Frontal cortex (tissue), 4 donors: ENCODE measurements at places on chromosomes 2 and 18.
A peak's percentile ranks its signal among the peaks of the same experiment; 100 is the strongest.

GRCh38 chr2:84676295-84676694 lies 160.0 kb downstream of the DNAH6 start:
- DNase-seq: no peak

- DNase-seq: no peak
These were observed 109.6 kb downstream of the APOB start for GRCh38 chr2:20934236-20934635.

DNA sequence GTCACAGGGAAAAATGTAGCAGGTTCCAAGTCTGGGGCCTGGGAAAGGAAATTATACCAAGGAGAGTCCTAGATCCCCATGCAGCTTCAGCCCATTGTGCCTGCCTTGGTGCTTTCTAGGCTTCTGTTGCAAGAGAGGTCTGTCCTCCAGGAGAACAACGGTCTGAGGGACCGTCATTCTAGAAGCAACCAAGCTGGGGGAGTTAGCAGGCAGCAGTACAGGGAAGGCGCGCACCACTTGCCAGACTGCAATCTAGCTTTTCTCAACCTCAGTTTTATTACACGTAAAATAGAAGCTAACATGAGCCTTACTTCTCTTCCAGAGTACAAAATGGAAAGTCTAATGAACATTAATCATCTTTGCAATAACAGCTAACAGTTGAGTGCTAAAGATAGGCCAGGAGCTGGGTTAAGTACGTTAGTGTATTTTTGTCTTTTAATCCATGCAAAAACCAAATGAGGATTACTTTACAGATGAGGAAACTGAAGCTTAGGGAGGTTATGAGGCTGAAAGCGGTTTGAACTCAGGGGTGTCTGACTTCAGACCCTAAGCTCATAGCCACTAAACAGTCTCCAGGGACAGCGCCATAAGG lies 1.9 kb downstream of the TCF23 start:
- DNase-seq: no peak

- no peak for DNase-seq
These were observed 1785.0 kb upstream of the LRRTM1 start for GRCh38 chr2:82089518-82089917.

DNA sequence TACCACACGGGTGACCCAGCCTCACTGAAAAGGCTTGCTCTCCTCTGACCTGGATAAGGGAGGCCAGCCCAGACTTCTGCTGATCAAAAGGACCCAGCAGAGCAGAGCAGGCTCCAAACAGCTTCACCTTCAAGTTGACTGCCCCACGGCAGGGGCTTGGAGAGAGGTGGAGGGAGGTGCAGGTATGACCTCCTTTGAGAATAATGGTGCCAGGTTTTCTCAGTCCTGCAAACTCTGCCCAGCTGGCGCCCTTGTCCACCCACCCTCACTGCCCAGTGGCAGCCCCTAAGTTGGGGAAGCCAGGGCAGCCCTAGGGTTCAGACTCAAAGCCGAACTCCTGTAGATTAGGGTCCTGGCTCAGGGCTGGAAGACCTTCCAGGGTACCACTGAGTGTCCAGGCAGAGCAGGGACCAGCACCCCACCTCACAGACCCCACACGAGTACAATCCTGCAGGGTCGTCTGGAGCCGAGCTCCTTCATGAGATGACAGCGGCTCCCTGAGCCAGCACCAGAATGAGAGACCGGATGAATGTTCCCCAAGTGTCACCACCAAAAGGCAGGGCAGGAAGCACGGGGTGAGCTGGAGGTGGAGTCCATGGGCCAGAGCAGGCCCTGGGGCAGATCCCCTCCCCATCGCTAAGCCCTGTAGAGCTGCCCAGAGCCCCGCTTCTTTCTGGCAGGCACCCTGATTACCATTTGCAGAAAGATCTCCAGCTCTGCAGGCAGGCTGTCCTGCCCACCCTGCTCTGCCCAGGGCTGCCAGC lies 3.6 kb upstream of the GPC1 start:
- DNase-seq: no peak

- DNase-seq: peak; percentile 84
These were observed 12.4 kb downstream of the SH2D6 start for GRCh38 chr2:85430752-85431569.

DNA sequence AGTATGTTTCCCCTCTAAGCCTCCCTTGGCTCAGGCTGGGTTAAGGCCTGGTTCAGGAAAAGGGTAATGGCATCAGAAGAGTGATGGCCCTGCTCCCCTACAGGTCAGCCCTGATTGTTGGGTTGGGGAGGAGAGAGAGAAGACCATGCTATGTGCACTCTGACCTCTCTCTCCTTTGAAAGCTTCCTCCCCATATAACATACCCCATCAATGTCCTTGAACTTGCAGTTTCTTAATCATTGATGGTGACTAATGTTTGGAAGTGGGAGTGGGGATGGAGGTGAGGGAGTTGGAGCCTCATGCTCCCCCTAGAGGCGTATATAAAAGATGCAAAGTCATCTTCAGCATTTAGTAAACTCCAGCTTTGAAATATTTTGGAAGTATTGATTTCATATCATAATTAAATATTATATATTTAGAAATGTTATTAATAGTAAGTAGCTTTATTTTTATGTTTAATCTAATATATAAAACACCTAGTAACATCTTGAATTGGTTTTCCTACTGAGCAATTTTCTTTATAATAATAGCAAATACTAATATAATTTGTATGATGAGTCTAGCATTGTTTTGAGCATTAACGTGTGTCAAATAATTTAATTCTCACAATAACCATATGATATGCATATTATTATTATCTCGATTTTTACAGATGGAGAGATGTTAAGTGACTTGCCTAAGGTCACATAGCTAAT lies 8.8 kb downstream of the PLCL1 start:
- no peak for DNase-seq

DNA sequence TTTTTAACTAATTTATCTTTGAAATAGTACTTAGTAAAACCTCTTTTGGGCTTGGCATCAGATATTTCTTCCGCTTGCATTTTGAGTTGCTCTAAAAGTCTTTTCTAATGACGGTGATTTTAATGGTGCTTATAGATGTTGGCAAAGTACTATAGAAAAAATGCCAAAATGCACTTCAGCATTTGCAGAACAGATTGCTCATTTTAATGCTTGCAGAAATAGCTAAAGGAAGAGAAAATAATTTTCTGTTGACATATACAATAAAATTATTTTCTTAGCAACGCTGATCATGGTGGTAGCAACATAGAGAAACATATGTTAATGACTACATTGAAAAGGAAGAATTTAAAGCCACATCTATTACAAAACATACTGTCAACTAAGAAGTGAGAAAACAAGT lies 170.7 kb downstream of the STK39 start:
- DNase-seq: no peak

- DNase-seq: peak; percentile 6
These were observed 64.5 kb downstream of the TMEM131 start for GRCh38 chr2:97931118-97931857.

- DNase-seq: no peak
These were observed 20.1 kb upstream of the SCYGR2 start for GRCh38 chr2:227578642-227579041.

DNA sequence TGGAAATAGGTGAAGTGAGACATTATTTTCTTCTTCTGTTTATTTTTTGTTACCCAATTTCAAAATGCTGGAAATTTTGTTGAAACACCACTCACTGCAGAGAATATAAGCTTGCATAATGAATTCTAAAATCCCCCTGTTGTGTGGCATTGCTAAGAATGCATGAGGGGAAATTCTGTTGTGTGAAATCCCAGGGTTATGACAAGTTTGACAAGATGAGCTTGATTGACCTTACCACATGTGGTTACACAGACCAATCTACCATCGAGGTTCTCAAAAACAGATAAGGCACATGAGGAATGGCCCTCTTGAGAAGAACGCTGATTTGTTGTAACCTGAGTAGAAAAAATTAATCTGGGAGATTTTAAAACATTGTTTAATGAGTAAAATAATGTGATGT lies 261.6 kb upstream of the MMADHC start:
- DNase-seq: no peak

GRCh38 chr2:86309966-86310365 lies 27.5 kb downstream of the REEP1 start:
- DNase-seq: no peak

GRCh38 chr2:128281852-128282245 lies 36.8 kb downstream of the HS6ST1 start:
- no peak for DNase-seq

GRCh38 chr18:73827801-73828200 lies 319.8 kb downstream of the FBXO15 start:
- no peak for DNase-seq

- no peak for DNase-seq
These were observed 98.2 kb downstream of the MRO start for GRCh38 chr18:50721451-50722120.

DNA sequence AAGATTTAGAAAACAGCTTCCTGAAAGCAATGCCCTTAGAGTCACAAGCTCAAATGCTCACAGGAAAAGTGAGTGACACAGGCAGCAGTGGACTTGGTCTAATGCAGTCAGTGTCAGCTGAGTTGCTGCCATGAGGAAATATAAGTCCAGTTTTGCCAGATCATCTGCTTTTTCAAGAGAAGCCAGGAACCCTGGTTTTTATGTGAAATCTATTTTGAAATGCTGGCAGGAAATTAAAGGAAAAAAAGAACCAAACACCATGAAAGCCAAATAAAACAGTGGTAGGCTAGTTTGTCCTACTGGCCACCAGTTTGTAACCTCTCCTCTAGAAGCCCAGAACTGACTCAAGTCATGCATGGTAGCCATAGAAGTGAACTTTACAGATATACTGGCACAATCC lies 109.2 kb downstream of the THADA start:
- no peak for DNase-seq

DNA sequence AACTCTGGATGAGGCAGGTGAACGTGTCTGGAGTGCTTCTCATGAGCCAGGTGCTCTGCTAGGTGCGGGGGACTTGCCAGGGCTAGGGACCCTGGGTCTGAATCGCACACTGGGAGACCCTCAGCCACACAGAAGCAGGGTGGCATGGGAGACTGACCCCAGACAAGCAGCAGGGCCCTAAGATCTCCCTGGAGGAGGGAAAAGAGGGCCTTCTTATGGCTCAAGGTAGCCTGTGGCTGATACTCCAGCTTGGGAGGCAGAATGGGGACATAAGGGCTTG lies 12.8 kb upstream of the CIB4 start:
- no peak for DNase-seq

DNA sequence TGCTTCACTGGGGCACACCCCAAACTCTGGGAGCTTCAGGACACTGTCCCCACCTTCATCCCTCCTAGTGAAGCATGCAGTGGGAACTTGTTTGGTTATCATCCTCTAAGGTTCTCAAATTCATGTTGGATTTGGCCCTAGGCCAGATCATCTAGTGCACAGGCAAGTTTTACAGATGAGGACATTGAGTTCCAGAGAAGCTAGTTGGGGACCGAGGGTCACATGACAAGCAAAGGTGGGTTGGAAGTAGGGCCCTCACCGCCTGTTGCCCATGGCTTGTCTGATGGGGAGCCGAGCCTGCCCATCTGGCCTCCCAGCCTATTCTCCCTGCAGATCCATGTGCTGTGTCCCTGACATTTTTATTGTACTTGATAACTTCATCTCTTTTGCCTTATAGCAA lies 2.8 kb downstream of the PRKCE start:
- no peak for DNase-seq
